ENCODE measurements at places on chromosomes 3 and 15. TPM values are rescaled to one million over a fixed set of nuclear protein-coding genes. Genes with fewer than 3 reads are reported as not detected.

The ZNF106 gene
- 107 TPM for total RNA-seq

The WDR73 gene
- 25.5 TPM for total RNA-seq

The UROC1 gene
- not detected for total RNA-seq

The RTP3 gene
- total RNA-seq: not detected

All from IMR-90 (cell line).